ENCODE measurements at places on chromosomes 1 and 21.

DNA sequence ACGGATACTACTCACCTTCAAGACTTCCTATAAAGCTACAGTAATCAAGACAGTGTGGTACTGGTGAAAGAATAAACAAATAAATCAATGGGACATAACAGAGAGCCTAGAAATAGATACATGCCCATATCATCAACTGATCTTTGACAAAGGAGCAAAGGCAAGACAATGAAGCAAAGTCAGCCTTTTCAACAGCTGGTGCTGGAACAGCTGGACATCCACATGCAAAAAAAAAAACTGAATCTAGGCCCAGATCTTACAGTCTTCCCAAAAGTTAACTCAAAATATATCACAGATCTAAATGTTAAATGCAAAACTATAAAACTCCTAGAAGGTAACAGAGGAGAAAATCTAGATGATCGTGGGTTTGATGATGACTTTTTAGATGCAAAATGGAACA lies 170.3 kb downstream of the MIS18A start:
- no peak for DNase-seq

GRCh38 chr1:110069404-110070281 lies 829 bp downstream of the ALX3 start:
- DNase-seq, result no peak

GRCh38 chr1:185468626-185469025 lies 151.6 kb upstream of the IVNS1ABP start:
- DNase-seq, result no peak

DNA sequence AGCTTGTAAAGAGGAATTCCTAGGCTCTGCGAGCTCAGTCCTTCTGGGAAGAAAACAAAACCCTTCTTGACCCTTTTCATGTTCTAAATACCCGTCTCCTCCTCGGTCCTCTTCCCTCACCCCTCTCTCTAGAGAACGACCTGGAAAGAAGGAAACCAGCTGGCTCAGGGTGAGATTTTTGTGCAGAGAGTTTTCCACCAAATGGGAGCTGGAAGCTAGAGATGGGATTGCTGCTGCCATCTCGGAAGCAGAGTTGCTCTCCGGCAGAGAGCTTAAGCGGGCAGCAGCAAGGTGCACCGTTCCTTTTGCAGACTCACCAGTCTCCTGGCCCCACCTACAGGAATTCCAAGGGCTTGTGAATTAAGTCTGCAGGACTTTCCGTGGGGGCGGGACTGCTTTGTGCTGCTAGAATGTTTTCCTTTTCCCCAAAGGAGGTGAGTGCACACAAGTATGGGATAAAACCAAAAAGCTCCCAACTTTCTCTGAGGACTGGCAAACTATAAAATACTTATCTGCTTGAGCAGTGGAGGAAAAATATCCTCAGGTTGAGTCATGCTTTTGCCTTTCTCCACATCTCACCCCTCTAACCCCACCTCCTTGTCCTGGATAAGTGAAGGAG lies 29.1 kb upstream of the KIAA0040 start:
- peak; percentile 96 for DNase-seq

DNA sequence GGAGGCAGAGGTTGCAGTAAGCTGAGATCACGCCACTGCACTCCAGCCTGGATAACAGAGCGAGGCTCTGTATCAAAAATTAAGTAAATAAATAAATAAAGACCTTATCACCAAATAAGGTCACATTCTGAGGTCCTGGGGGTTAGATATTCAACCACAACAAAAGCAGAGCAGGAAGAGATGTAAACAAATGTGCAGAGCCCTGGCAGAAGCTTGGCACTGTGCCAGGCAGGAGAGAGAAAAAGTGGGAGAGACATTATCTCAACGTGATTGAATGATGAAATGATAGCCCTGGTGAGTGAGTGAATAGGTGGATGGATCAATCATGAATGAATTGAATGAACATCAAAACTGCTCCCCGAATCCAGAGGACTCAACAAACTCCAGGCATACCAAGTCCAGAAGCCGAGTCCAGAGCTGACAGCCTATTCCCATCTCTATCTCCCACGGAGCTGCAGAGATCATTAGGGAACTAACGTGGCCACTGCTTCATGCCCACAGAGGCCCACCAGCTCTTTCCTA lies 150.7 kb downstream of the TOMM20 start:
- DNase-seq, result no peak

- DNase-seq, result peak; percentile 51
These were observed 87.4 kb upstream of the C1orf21 start for GRCh38 chr1:184299406-184299790.

DNA sequence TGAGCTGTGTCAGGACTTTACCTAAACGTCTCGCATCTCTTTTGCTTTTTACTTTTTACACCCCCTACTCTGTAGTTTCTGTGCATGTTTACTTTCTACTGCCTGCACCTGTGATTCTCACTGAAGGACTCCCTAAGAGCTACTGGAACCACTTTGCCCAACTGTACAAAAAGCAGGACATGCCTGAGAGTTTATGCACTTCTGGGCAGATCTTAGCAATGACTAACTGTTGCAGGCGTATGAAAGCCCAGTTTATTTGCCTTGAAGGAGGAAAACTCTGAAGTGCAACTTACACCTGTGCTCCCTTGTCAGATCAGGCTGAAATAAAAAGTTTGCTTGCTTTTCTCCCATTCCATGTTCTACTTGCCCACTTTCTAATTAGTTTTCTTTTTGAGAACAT lies 467.0 kb upstream of the USP24 start:
- no peak for DNase-seq

DNA sequence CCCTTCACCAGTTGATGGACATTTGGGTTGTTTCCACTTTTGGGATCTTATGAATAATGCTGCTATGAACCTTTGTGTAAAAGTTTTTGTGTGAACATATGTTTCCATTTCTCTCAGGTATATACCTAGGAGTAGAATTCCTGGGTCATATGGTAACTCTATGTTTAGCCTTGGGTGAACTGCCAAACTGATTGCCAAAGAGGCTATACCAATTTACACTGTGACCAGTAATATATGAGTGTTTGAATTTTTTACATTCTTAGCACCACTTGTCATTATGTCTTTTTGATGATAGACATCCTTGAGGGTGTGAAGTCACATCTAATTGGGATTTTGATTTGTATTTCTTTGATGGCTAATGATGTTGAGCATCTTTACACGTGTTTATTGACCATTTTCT lies 290.1 kb downstream of the DUSP10 start:
- DNase-seq, result no peak

DNA sequence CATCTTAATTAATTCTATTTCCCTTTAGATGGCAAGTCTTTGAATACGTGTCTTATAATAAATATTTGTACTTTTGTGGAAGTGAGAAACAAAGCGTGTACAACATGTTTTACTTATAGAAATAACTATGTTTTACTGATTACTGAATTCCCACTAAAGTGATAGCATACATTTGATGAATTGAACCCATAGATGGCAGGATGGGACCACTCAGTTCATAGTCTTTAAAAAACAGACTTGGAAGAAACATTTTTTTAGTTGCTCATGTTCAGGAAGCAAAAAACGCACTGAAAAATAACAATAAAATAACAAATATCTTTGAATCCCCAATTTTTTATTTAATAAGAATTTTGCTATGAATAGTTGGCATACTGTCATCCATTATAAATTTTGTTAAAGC lies 507.1 kb upstream of the ZRANB2 start:
- peak; percentile 33 for DNase-seq

GRCh38 chr21:29025328-29025713 lies 853 bp downstream of the USP16 start:
- DNase-seq, result no peak

GRCh38 chr1:53278298-53278725 lies 40.0 kb upstream of the MAGOH start:
- peak; percentile 41 for DNase-seq

DNA sequence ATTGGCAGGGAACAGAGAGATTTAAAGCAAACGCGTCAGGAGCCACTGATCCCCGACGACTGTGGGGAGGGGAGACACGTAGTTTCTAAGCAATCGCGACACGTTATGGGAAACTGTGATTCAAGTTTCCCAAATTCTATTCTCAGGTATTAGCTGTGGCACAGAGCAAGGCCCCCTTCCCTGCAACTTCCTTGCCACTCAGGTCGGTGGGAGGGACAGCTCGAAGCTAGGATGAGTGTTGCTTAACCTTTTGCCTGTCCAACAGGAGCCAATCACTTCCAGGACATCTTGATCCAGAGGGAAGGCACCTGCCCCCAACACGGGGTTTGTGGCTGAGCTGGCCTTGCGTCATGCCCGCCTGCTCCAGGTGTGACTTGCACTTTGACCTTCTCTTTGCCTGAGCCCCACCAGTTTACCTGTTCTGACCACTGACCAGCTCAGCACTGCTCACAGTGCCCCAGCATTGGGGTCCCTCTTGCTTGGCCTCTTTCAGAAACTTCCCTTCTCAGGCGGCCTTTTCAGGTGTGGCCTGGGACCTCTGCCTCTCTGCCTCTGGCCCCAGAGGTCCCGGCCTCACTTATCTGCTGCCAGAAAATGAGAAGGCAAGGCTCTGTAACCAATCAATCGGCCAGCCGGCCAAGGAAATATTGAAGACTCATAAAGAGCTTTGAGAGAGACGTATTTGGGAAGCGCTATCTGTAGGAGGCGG lies 24.6 kb downstream of the TEX35 start:
- no peak for DNase-seq

GRCh38 chr1:116150368-116150767 lies 39.2 kb downstream of the MAB21L3 start:
- DNase-seq, result no peak

DNA sequence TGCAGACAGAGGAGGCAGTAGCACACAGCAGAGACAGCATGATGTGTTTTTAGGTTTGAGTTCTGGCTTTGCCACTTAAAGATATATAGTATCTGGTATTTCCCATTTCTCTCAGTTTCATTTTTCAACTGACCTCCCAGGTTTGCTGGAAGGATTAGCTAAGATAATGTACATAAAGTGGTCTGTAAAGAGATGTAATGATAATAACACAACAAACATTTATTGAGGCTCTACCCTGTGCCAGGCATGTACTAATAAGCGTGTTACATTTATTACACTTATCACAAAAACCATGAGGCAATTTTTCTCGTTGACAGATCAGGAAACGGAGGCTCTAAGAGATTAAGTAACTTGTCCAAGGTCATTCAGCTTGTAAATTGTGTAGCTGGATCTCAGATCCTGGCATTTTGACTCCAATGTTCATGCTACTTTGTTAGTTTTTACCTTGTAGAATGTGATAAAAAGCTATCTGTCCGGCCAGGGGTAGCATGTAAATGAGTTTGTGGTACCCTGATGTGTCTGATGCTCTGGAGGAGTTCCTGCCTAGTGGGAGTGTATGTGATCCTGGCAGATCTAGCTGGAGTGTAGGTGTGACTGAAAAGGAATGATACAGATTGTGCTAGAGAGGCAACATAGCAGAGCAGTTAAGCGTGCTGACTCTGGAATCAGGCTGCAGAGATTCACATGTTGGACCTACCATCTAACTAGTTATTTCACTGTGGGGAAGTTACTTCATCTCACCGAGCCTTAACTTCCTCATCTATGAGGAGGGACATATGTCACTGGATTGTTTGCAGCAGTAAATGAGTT lies 146.6 kb downstream of the VPS13D start:
- no peak for DNase-seq

GRCh38 chr1:114152089-114152507 lies 1.6 kb downstream of the SYT6 start:
- DNase-seq, result no peak

- DNase-seq, result no peak
These were observed 349.4 kb downstream of the HLX start for GRCh38 chr1:221228594-221228993.

All from kidney glomerular epithelial cell (primary cell).